Globus pallidus (tissue), 1 donor: ENCODE measurements at places on chromosomes 1 and 21.

DNA sequence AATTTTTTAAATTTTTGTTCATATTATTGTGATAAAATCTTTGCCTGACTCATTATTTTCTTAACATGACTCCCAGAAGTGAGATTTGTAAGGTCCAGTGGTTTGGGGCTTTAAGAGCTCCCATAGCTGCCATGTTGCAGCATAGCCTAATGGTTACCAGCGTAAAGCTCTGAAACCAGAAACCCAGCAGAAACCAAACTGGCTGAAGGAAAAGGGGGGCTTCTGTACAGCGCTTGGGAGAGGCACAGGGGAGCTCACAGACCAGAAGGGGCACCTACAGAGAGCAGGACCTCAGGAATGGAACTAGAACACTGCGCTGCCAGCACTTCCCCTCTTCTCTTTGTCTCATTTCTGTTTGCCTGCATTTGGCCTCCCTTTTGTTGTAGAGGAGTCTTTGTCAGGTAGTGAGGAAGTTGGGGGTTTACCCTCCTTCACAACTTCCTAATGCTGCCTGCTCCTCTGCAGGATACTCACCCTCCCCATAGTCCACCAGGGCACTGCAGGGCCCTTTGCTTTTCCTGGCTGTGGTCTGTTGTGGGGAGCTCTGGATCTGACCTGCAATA is 2.6 kb upstream of the PYCR2 start:
- DNase-seq: no peak

DNA sequence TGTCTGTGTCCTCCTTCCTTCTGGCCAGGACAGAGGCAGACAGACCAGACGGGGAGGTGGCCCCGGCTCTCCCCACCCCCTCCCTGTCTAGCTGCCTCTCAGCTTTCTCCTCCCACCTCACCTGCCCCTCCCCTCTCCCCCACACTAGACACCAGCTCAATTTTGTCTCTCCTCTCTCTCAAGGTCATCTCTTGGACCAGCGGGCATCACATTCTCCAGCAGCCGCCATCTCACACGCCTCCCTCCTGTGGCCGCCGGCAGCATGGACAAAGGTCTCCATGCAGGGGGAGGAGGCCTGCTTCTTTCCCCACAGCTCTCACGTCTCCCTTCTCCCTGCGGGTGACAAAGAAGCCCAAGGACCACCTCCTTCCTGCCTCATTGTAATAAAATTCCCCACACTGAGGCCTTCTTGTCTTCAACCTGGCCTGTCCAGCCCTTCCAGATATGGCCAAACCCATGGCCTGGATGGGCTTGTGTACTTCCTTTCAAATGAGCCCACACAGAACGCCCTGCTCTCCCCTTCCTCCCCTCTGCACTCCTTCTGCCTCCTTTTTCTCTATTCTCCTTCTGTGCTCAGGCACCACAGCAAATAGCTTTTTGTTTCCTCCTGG is 14.6 kb downstream of the OPTC start:
- DNase-seq: no peak

GRCh38 chr1:162946701-162947100 is 85.7 kb upstream of the CCDC190 start:
- DNase-seq: no peak

DNA sequence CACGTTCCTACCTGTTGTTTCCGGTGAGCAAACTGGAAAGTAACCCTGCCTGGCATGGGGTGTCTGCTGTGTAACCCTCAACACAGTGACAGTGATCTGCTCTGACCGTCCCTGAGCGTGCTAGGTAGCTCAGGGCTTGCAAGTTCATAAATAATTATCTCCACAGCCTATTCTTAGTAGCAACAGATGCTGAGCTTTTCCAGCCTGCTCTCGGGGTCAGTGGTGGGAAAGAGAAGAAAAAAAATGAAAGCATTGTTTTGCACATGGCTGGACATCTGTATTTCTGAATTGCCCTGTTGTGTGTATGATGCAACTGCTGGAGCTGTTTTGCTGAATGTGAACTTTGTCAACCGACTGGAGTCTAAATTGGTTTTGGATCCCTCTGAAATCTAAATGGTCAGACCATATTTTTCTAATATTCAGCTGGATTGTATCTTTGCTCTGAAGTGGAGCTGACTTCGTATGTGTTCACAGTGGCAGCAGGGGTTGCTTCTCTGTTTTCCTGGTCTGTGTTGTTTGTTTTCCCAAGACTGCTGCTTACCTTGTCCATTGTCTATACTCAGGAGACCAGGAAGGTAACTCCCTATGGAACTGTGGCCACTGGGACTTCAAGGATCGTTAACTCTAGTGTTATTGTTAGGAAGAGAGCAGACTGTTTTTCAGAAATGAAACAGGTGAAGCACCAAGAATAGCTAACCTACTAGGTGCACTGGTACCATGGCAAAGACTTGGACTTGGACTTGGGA is 27.0 kb downstream of the TGFB2 start:
- peak; percentile 87 for DNase-seq

DNA sequence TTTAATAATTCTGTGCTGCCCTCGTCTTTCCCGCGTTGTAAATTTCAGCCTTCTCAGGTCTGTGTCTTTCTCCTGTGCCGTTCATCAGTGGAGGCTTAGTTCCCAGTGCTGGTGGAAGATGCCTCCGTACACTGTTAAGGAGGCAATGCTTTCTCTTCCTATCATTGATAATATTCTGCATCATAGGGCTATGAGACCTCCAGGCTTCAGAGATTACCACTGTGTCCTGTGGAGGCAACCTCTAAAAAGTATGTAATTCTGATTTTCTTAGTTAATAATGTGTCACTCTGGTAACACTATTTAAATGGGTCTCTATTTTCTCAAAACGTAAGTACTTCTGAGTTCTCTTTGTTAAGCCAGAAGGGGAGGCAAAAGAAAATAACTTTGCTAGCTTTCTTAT is 538.3 kb downstream of the SMYD3 start:
- DNase-seq: no peak

DNA sequence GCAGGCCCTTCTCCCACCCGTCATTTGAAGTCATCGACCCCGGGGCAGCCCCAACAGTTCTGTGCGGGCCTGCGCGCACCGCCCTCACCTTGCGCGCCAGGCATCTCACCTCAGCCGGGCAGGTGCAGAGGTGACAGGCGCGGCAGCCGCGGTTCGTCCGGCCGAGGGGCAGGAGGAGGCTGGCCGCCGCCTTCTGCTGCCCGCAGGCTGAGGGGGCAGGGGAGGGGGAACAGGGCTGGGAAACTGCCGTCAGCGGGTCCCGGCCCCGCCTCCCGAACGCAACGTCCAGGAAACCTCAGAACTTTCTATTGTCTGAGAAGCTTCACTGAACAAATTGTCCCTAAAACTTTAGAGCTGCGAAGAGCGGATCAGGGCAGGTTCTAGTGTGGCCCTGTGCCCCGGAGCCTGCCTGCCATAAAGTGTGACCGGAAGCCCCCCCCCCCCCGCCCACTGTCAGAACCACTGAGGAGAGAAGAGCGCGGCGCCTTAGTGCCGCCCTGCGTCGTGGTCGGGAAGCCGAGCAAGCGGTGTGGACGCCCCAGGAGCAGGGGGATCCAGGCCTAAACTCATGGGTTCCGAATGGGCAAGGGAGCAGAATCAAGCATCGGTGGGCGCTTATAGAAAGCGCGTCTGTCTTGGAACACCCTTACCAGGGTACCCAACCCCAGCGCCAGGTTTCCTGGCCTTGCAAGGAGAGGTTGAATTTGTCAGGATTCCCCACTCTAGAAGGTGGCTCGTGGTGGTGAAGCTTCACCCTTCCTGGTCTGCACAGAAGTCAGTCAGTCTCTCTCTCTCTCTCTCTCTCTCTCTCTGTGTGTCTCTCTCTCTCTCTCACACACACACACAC is 13.3 kb upstream of the TBX15 start:
- DNase-seq: no peak

- no peak for DNase-seq
Observed at GRCh38 chr1:210707300-210708240, 378.9 kb downstream of the HHAT start.

GRCh38 chr1:222064388-222065211 is 322.7 kb upstream of the DUSP10 start:
- no peak for DNase-seq

- no peak for DNase-seq
Observed at GRCh38 chr1:93972341-93972740, 63.1 kb upstream of the GCLM start.

DNA sequence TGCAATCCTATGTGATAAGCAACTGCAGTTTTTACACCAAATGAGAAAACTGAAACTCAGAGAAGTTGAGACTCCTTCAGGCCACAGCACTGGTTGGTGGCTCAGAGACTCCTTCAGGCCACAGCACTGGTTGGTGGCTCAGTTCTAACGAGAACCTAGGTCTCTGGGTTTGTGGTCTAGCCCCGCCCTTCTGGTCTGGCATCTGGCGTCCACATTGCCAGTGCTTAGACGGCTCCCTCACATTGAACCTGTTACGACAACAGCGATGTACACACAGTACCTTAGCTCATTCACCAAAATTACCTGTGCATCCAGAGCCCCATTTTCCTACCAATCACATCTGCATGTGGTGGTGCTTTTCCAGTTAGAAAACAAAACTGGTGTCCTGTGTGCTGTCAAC is 66.1 kb downstream of the NID1 start:
- DNase-seq: no peak

DNA sequence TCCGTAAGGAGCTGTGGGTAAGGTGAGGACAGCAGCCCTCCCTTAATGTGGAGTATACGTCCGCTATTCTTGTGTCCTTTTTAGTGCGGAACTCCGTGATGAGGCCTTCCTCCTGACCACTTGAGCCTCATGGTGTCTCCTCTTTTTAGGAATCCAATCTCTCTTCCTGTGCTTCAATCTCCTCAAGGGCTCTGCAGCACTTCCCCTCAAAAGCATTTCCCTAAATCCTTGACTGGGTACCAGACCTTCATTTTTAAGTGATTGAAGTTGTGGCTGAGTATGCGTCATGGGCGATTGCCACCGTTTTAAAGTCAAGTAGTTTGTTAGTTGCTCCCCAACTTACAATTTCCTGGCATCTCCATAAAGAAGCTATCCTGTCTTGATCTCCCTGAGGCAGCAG is 62.8 kb downstream of the SAMSN1 start:
- DNase-seq: no peak

DNA sequence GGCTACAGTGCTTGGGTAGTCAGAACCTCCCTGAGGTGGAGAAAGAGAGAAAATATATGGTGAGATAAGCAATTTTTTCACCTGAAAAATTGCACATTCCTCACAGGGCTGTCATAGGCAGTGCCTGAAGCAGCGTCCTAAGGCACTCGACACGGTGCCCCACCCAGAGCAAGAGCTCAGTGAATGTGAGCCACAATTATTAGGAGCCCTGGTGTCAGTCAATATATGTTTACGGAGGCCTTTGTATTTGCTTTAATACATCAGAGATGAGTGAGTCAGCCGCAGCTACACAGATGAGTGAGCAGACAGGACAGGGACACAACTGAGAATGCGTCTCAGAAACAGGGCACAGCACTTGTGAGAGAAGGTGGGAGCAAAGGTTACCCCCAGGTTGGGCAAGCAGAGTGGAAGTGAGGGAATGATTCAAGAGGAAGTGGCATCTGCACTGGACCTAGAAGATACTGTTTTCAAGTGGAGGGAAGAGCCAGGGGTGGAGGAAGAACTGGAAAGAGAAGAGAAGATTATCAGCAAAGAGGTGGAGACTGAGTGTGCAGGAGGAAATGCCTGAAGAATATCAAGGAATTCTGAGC is 5.2 kb upstream of the PIGC start:
- DNase-seq: no peak

- DNase-seq: no peak
Observed at GRCh38 chr1:119462964-119463363, 44.0 kb upstream of the HSD3B1 start.

DNA sequence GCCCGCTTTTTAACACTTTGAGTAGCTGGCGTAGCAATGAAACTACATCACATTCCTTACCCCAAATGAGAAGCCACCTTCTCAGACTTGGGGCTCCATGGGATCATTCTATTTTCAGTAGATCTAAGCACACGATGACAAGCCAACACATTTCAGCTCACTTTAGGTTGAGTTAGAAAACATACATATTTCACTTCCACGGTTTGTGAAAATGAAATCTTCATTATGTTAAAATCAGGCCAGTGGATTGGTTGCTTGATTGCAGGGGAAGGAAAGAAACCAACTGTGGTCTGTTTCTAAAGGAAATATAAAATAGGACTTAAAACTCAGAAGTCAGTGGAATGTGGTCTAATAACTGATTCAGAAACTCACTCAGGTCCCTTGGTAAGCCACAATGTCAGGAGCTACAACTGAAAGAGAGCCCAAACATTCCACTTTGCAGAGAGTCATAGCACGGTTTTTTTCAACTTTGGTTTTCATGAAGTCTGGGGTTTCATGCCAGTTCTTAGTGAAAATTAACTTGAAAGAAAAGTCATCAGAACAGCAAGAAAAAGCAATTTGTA is 82.3 kb upstream of the TIAM1 start:
- no peak for DNase-seq
